Right ventricle myocardium inferior (tissue), 1 donor: ENCODE measurements at places on chromosomes 5 and 9.
A peak's percentile ranks its signal among the peaks of the same experiment; 100 is the strongest.

- DNase-seq, result no peak
Observed at GRCh38 chr5:163306421-163306820, 131.0 kb upstream of the CCNG1 start.

- no peak for DNase-seq
Observed at GRCh38 chr9:26132746-26133312, 454.6 kb upstream of the TUSC1 start.

- no peak for DNase-seq
Observed at GRCh38 chr5:141349917-141350619, at the start of gene PCDHGB1. TSS of gene PCDHGB1 (plus strand) at chr5:141350099. CDS start at chr5:141350261, 162 bp downstream.

- DNase-seq, result no peak
Observed at GRCh38 chr9:99561509-99561917, 260.2 kb upstream of the NR4A3 start.

DNA sequence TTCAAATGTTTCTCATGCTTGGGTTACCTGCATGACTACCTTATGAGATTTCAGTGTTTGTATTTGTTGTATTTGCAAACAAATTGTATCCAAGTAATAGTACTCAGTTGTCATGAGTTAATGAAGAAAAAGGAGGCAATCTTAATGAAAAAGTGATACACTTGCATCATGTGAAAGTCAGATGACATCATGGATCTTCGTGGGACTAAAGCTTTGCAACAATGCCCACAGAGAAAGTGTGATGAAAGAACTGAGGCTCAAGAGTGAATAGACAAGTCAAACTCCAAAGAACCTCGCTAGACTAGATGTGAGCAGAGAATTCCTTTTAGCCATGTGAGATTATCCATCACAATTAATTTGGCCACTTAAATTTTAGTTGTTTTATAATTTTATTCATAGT is 75.4 kb upstream of the ADRB2 start:
- DNase-seq, result no peak

DNA sequence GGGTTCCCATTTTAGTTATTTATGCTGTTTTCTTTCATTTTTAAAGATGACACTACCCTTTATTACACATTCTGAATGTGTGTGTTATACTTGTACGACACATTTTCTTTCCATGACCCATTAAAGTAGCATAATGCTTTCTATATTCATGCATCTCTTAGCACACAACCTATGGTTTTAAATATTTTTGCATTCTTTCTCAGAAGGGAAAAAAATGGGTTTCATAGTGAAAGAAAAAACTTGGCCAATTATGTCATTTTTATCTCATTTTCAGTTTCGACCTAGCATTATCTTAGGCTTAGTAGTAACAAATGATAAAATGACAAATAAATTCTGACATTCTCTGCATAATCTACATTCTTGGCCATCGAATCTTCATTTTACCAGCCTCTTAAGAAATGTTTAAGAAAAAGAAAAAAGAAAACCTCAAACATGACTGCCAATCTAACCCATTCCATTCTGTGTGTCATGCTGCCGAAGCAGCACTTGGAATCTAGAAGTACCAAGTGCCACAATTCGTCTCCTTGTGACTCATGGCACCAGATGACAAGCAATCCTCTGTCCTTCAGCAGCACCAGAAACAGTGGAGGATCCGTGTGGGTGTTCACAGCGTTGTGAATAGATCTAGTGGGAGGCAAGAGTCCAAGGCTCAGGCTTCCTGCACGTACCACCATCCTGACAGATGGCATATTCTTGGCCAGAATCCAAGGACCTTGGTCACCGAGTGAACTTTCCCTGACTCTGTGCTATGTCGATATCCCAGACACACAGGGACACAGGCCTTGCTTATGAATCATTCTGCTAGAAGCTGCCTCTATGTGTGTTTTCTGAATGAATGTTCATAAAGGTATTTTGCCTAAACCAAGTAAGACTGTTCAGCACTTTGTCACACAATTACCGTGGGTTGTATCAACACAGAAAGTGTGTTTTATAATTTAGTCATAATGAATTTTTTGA is 502.7 kb downstream of the NR2F1-AS1 start:
- DNase-seq, result no peak

GRCh38 chr9:123074628-123075027 is 41.2 kb downstream of the GPR21 start:
- DNase-seq, result no peak

GRCh38 chr5:147912011-147912410 is 5.7 kb upstream of the C5orf46 start:
- DNase-seq, result no peak

DNA sequence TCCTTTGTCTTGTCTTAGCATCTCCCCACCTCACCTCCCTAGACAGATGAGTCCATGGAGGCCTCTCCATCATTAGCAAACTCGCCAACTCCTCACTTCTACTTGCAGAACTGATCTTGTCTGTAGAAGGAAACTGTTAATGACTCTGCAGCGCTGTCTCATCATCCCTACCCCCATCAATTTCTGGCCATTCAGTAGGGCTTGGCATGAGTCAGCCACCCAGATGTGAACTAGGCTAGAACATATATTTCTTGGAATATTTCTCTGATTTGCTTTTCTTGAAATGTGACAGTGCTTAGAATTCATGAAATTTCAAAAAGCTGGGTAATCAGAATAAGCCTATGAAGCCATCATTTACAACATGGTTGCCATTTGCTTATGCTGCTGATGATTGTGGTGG is 1125.0 kb upstream of the DMAC1 start:
- no peak for DNase-seq

DNA sequence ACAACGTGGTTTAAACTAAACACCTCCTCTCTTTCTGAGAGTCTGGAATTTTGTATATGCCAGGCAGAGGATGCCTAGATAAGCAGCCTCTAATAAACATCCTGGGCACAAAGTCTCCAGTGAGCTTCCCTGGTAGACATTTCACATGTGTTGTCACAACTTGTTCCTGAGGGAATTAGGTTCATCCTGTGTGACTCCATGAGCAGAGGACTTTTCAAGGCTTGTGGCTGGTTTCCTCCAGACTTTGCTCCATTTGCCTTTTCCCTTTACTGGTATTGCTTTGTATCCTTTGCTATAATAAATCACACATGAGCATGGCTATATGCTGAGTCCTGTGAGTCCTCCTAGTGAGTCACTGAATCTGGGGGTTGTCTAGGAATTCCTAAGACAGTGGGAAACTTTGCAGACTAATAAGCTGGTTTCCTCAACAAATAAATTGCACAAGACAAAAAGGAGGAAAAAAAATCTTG is 77.4 kb downstream of the NR2F1-AS1 start:
- DNase-seq, result no peak

DNA sequence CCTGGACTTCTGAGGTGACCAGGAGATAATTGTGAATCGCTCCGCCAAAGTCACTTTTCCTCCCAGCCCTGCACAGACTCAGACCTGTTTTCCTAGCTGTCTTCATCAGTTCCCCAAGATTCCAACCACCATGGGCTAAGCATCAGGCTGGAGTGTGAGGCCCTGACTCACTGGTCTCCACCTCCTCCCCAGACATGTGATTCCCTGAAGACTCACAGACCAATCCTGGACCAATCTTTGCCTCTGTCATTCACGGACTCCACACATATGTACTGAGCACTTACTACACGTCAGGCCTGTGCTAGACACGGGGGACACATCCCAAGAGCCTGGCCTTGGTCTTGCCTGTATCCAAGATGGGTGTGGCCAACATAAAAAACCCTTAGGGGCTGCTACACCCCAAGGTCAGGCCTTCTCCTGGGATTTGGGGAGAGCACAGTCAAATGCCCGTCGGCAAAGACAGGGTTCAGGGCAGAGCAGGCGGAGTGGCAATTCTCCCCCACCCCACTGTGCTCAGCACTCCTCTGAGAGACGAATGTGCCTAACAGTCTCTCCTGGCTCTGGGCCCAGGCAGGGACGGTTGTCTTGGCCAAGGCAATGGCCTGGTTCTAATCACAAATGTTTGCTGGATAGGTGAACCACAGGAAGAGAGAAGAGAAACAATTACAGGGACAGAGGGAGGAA is 11.9 kb downstream of the EEIG1 start:
- peak; percentile 85 for DNase-seq

DNA sequence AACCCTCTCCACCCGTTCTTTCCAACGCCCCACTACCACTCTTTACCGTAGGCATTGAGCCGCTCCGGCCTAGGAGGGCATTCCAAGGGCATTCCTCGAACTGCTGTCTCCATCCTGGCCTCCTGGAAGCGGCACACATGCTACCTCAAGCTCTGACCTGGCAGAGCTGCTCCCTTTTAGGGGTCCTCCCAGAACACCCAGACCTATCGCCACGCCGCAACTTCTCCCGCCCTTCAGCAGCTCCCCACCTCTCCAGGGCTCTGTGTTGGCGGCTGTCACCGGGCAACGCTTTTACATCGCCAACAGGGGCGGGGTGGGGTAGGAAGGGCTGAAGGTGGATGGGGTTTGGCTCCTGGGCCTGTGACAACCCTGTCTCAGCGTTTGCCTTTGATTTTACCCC is 4.6 kb upstream of the MYORG start:
- no peak for DNase-seq

GRCh38 chr9:124054582-124055227 is 43.1 kb downstream of the LHX2 start:
- no peak for DNase-seq

- no peak for DNase-seq
Observed at GRCh38 chr9:105930011-105930627, 235.8 kb downstream of the TMEM38B start.
